Ovary (tissue), 10 donors: ENCODE measurements at places on chromosomes 12 and 14. TPM values are rescaled to one million over a fixed set of nuclear protein-coding genes. Genes with fewer than 3 reads are reported as not detected.

GRCh38 chr12:49478949-49479664 is 59.7 kb upstream of the KCNH3 start:
- no peak for DNase-seq

DNA sequence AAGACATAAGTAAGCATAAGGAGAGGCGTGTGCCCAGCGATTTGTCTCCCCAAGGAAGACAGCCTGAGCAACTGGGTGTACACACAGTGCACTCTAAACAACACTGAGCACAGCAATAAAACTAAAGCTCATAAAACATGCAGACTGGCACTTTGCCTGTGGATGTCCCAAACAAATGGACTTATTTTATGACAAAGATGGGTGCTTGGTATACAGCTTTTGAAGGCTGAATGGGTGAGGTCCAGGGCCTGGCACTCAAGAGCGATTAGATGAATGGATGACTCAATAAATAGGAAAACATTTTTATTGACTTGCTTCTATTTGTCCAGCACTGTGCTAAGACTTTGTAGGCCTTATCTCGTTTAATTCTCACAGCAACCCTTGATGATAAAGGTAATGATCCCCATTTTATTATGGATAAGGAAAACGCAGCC is 28.5 kb downstream of the LGMN start:
- no peak for DNase-seq

- no peak for DNase-seq
These were observed 220.2 kb upstream of the CPNE8 start for GRCh38 chr12:39125566-39125965.

- no peak for DNase-seq
These were observed 24.7 kb upstream of the TMED10 start for GRCh38 chr14:75201087-75201486.

- no peak for DNase-seq
These were observed 11.6 kb upstream of the CHFR start for GRCh38 chr12:132899033-132899432.

The FOXA1 gene
- polyA plus RNA-seq, result not detected

- peak; percentile 43 for DNase-seq
These were observed 49.1 kb upstream of the KCNJ8 start for GRCh38 chr12:21823581-21823980.

The KRT2 gene
- not detected for polyA plus RNA-seq

The IAPP gene
- polyA plus RNA-seq, result not detected

- DNase-seq, result peak; percentile 68
These were observed 12.4 kb upstream of the SMUG1 start for GRCh38 chr12:54201001-54201794.

GRCh38 chr14:33936391-33936790 is 14.5 kb downstream of the EGLN3 start:
- DNase-seq, result no peak
